ENCODE measurements at places on chromosomes 2 and 18.

DNA sequence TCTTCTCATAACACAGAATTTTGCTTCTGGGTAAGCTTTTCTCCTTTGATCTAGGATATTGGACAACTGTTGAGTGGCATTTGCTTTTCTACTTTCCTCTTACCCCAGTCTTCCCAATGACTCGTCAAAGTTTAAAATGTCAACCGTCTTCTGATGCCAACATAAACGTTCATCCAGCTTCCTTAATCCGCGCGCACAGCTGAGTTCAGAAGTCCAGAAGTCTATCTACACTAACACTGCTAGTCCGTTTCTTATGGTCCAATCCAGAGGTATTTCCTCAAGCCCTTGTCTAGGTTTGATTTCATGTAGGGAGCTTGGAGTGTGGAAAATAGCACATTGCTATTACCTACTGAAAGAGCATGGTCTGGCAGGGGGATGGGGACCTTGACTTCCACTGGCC, 48.7 kb downstream of the MFSD6 start:
- DNase-seq: no peak

GRCh38 chr2:207662203-207662602, 37.0 kb upstream of the METTL21A start:
- no peak for DNase-seq

DNA sequence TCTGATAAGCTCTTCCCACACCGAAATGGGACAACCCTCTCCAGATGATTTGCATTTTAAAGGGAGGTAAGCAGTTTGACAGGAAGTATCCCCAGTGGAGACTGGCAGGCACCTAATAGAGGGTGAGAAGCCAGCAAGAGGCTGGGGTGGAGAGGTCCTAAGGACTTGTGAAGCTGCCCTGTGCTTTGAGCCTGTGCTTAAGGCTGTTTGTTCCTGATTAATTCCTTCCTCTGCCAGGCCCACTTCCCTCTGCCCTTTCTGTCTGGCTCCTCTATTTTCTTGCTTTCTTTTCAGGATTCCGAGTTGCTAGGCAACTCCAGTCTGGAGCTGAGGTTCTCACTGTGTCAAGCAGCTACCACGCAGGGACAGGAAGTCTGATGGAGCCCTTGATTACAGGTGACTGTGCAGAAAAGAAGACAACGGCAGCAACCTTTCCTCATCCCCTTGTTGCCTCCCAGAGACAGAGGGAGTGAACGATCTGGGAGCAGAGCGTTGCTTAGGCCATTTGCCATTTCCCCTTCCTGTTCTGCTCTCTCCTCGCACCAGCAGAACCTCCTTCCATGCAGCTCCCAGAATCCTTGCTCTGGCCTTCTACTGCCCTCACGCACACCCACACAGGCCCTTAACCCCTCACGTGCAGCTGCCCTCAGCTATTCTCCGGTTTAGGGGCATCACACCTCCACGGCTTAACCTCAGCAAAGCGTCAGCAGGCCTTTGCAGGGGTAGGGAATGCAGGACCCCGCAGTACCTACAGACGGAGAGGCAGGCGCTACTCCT, 103.6 kb upstream of the CELF4 start:
- no peak for DNase-seq

GRCh38 chr2:207318181-207318628, 152.5 kb upstream of the KLF7 start:
- DNase-seq: no peak

GRCh38 chr2:215299337-215299859, 12.5 kb upstream of the ATIC start:
- no peak for DNase-seq

- no peak for DNase-seq
These were observed 275.5 kb downstream of the SS18 start for GRCh38 chr18:25814841-25815458.

- no peak for DNase-seq
These were observed 7.3 kb downstream of the ACKR3 start for GRCh38 chr2:236576953-236577352.

DNA sequence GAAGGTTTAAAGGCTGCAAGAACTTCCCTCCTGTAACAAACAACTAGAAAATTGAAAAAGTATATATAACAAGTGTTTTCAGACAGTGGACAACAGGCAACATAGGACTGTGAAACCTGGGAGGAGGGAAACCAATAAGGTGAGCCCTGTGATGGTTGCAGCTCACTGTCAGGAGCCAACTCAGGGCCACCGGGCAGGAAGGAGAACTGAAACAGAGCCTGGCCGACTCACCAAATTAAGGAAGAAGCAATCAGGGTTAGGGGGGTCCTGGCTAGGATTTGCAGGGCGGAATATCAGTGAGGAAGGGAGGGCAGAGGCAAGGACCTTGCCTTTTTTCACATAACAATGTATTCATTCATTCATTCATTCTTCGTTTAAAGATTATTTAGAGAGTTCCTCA, 21.8 kb upstream of the CNRIP1 start:
- DNase-seq: no peak

GRCh38 chr2:84959095-84959565, 11.8 kb upstream of the KCMF1 start:
- DNase-seq: no peak

GRCh38 chr2:219453671-219454590, 19.3 kb downstream of the SPEG start:
- DNase-seq: no peak

DNA sequence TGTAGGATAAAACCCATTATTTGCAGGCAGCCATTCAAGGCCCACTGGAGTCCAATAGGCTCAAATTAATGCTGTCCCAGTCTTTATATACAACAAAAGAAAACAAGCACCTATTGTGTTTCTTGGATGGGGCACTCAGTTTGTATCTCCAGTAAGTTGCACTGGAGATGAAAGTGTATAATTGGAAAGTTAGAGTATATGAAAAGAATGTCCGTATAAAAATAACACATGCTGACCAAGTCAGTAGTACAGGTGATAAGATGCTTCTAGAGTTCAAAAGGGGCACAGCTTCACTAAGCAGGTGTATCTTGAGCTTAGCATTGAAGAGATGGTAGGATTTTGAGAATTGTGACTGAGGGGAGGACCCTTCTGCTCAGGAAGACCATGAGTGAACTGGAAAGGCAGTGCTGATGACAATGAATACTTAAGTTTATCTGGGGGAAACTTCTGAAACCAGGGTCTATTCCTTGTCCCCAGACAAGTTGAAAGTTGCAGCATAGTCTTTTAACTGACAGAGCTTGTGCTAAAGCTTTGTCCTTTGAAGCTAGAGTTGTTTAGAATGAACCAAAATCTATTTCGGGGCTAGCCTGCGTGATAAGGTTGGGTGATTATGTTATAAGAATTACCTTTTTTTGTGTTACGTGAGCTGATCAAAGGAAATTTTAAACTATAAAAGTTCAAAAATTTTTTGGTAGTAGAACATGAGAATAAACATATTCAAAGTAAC, 15.2 kb downstream of the LCLAT1 start:
- no peak for DNase-seq

- no peak for DNase-seq
These were observed 53.1 kb downstream of the APOB start for GRCh38 chr2:20990442-20991430.

- no peak for DNase-seq
These were observed 41.6 kb upstream of the RMDN2 start for GRCh38 chr2:37883518-37883917.

GRCh38 chr18:51164342-51164741, 33.1 kb downstream of the MEX3C start:
- no peak for DNase-seq

DNA sequence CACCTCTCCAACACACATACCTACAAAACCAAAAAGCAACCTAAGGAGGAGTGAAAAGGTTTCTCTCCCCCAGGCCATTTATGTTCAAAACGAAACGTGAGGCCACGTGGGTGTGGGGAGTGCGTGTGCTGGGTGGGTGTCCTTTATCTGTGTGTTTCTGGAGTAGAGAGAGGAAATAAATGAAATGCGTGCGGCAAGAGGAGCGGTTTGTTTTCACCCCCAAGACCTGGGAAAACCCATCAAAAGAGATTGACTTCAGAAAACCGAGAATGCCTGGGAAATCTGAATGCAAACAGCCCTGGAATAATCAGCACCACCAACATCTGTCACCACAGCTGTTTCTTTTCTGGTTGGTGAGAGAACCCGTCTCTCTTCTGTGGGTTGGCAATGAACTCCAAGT, 137.4 kb downstream of the INSIG2 start:
- DNase-seq: no peak

DNA sequence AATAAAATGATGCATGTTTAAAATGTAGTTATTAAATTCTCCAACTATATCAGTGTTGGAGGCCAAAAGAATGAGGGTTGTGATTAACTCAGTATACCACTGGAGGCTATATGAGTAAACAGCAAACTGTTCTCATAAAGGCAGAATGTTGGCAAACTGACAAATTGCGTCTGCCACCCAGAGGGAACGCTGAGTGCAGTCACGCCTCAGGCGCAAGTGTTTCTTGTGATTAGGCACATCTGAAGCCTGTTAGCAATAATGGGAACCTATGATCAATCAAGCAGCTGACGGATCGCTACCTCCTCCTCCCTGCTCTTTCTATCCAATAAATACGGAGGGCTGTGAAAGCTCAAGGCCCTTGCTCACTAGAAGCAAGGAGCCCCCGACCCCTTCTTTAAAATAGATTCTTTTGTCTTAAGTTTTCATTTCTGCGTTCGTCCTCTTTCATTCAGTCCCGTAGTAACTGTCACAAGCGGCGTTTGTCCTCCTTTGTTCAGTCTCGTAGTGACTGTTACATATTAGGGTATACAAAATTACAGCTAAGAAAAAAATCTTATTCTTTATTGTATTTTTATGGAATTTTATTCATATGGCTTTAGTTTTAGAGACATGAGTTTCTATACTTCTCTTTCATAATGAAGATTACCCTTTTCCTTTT, 16.3 kb upstream of the RMND5A start:
- no peak for DNase-seq

DNA sequence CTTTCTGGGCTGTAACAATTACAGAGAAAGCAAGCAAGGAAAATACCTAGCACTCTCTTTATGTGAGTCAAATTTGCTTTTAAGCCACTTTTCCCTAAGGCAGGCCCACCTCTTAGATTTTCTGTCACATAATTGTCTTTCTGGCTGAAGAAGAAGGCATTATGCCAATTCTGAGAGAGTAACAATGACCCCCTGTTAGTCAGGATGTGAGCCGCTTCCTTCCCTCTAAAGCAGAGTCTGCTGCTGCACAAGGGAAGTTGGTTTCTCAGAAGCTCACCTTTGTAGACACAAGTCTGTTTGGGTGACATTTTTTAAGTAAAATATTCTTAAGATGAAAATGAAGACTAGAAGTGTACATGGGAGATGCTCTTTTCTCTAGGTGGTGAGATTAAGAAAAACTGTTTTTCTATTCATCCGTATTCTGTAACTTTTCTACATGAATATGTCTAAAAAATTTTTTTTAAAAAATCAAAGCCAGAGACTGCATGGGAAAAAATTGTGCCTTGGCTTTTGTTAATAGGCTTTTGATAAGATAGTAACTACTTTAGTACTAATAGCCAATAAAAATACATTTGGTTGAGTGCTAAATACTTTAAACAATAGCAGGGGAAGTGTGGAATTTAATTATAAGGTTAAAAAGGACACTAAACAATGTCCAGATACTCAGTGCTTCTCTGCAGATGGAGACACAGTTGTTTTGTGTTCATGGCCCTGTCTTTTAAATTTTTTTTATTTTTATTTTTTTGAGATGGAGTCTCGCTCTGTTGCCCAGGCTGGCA, 33.4 kb upstream of the VPS54 start:
- no peak for DNase-seq

DNA sequence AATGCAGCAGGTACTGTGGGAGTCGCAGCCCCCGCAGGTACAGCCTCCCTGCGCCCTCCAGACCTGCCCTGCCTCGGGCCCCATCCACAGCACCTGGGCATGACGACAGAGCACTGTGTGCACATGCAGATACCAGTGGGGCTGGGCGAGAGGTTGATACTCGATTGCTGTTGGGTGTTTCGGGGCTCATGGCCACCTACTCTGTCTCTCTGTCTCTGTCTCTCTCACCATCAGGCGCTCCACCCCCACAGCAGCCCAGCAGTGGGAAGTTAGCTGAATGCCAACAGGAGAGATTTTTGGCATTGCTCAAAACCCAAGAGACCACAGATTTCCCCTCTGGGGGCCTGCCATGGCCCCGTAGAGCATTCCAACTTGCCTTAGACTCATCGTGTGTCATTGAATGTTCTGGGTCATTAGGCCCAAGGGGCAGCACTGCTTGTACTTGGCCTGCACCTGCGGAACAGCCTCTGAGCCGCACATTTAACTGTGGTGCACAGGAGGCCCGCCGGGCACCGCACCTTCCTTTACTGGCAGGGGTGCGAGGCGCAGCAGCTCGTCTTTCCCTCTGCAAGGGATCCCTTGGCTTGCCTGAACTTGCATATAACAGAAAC, 18.8 kb downstream of the KCNIP3 start:
- no peak for DNase-seq

GRCh38 chr18:77178559-77178958, 46.0 kb upstream of the MBP start:
- no peak for DNase-seq

DNA sequence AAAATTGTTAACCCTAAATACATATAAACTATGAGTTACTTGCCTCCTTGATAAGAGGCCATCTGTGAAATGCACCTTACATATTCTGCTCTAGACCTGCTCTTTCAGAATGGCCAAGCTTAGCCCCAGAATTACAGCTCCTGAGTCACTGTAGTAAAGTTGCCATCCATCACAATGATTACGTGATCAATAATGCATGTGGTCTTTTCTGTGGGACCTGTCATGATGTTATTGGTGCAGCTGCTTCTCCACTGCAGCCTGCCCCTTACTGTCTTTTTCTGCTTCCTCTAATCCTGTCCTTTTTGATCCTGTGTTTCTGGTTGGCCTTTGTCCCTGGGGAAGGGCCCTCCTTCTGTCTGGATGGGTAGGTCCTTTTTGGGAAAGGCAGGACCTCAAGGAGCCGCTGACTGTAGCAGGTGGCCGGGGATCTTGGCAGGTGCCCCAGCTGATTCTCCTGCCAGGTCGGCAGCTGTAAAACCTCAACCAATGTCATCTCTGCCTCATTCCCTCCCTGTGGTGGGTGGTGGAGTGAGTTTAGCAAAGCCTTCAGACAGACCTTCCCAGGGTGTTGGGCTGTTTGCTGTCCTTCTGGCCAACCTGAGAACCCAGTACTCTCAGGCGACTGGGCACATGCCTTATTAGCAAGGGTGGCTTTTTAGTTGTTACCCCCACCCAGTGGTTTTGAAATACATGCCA, 126.2 kb upstream of the EML6 start:
- DNase-seq: no peak

DNA sequence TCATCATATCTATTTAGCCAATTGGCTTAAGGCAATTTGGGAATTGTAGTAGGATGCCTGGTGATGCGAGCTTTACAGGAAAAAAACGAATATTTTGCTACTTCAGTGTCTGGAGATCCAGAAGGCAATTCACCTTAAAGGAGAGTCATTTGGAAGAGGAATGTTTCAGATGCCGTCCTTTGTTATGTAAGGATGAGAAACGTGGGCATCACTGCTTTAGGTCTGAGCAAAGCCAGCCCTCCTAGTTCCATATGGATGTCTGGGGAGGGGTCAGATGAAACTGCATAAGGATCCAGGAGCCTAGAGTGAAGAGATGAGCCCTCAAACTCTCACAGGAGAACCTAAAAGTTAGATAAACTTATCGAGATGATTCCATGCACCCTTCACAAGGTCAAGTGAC, 30.9 kb upstream of the DOCK10 start:
- DNase-seq: peak; percentile 13

GRCh38 chr18:61554117-61554776, 221.0 kb downstream of the CDH20 start:
- no peak for DNase-seq

GRCh38 chr2:191299866-191300265, 54.7 kb downstream of the MYO1B start:
- no peak for DNase-seq

Data from iPS DF 6.9 (cell line).